ENCODE measurements at places on chromosomes 1 and 21.

DNA sequence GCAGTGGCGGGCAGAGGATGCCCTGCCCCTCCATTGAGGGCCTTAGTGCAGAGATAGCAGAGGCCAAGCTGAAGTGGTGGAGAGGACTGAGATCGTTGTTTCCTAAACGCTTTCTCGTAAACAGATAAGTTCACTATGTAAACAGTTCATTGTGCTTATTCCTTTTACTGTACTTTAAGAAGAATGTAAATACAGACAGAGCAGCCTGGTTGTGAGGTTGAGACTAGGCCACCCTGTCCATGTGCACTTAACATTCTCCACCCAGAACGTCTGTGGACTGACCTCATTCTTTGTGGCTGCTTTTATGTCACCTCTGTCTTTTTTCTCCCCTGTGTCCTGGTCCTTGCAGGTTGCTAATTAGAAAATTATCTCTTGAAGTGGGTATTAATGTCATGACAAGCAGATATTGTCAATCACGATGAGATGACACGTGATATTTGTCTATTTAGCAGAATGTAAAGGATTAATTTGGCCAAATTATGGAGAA lies 8.5 kb downstream of the CENPS start:
- DNase-seq, result peak; percentile 14

DNA sequence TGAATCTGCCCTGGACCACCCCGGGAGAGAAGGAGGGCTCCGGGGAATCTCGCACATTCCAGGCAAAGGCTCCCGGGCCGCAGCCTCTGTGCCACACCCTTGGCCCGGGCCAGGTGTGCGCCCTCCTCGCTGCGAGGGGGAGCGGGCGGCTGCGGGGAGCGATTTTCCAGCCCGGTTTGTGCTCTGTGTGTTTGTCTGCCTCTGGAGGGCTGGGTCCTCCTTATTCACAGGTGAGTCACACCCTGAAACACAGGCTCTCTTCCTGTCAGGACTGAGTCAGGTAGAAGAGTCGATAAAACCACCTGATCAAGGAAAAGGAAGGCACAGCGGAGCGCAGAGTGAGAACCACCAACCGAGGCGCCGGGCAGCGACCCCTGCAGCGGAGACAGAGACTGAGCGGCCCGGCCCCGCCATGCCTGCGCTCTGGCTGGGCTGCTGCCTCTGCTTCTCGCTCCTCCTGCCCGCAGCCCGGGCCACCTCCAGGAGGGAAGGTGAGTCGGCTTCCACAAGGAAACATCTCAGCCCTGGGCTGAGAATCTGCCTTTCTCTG lies at the start of gene LAMC2:
LAMC2 (plus strand) TSS at position 324 of the 550 bp plus-strand sequence; CDS start at position 413, 89 bp downstream.
- peak; percentile 28 for DNase-seq

GRCh38 chr1:2270260-2271100 lies 42.4 kb downstream of the SKI start:
- DNase-seq, result no peak

DNA sequence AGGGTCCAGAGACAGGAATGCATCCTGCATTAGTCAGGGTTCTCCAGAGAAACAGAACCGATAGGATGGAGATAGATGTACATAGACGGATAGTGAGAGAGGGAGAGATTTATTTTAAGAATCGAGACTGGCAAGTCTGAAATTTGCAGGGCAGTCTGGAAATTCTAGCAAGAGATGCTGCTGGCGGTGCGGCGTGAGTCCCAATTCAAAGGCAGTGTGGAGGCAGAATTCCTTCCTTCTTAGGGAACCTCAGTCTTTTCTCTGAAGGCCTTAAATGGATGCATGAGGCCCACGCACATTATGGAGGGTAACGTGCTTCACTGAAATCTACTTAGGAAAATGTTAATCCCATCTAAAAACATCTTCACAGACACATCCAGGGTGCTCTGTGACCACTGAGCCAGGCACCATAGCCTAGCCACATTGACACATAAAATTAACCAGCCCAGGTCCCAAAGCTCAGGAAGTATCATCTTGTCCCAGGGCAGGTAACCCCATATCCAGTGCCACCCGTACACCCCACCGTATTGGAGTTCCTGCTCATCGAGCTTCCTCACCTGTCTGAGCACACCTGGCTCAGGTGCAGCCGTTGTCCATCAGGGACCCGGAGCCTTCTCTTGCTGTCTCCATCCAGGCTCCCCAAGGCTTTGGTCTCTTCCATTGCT lies 9.7 kb upstream of the PKNOX1 start:
- DNase-seq, result no peak

DNA sequence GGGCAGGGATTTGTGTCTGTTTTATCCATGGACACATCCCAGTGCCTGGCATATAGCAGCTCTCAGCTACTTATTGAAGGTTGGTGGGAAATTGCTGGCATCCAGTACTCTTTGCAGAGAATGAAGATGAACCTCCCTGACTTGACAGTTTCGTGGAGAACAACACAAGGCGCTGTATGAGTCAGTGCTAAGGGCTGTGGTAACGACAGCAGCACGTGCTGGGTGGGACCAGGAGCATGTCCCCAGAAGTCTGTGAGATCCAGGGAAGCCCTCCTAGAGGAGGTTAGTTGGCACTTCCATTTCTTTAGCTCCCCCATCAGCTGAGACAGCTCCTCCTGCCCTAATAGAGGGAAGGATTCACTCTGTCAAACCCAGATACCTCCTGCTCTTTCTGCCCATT lies 25.9 kb upstream of the IL19 start:
- DNase-seq, result no peak

DNA sequence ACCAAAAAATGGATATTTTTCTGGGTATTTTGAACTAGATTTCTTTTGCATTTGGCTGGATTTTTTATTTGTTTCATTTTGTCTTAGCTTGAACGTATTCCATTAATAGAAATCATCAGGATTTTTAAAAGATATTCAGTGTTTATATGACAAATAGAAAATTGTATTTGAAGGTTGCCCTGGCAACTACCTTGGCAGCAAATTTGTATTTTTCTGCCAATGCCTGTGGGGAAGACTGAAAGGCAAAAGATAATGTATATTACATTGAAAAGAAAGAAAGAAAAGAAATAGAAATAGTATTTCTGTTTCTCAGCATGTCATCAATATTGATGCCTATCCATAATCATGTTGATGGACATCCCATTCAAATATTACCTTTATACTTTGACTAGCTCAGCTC lies 16.8 kb downstream of the VCAM1 start:
- no peak for DNase-seq

DNA sequence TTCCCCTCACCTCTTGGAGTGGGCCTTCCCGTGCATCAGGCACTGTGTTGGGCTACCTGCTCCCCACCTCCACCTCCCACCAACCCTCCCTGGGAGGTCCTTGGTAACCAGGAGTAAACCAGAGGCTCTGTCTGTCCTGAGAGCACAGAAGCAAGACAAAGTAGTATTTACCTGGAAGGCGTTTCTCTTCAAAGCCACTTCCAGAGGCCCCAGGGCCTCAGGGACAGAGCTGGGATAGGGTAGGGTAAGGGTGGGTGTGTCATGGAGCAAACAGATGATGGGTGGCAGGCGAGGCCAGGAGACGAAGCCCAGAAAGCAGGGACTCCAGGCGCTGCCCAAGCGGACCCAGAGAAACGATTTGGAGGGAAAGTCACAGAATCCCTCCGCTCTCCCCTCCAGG lies 77.2 kb upstream of the TARDBP start:
- no peak for DNase-seq

DNA sequence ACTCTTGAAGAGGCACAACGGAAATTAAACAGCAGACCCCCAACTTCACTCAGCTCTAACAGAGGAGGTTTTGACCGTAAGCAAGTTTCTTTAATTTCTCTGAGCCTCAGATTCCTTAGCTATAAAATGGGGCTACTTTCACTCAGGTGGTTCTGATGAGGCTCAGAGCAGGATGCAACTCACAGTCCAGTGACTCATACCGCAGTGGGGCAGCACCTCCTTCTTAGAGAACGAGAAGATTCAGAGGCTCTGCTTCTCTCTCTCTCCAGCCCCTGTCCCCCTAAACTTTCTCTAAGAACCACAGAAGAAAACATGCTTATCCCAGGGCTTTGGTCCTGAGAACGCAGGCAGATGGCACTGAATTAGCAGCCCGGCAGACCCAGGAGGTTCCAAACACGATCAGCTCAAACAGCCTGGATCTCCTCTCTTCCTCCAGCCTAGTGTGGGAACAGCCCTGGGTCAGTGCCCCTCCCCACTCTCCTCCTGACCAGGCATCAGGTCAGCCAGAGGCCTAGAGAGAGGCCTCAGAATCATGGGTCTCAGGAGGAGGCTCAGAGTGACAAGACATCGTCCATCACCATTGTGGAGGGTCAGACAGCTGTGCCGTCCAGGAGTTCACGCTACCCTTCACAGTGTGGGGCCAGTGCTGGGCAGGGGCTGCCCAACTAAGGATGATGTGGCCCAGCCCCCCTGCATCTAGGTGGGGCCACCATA lies 433.0 kb downstream of the PTPRU start:
- no peak for DNase-seq

- DNase-seq, result peak; percentile 86
Observed at GRCh38 chr1:95388031-95388430, 154.0 kb downstream of the RWDD3 start.

GRCh38 chr1:156376958-156377919 lies 8.2 kb downstream of the RHBG start:
- no peak for DNase-seq

- DNase-seq, result no peak
Observed at GRCh38 chr1:95393434-95393833, 159.4 kb downstream of the RWDD3 start.

DNA sequence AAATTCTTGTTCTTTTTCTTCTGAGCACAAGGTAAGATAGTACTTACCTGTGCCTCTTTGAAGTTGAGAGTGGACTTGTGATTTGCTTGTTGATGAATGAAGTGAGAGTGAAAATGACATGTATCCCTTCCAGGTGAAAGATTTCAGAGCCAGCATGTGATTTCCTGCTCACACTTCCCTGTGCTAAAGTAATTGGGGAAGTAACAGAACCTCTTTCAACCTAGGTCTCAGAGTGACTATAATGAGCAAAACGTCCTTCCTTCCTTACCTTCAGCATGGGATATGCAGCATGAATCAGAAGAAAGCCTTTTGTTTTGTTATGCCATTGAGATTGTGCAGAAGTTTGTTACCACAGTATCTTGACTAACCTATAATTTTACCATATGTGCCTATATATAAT lies 24.6 kb downstream of the RAVER2 start:
- no peak for DNase-seq

- no peak for DNase-seq
Observed at GRCh38 chr1:161052899-161053298, 7.1 kb upstream of the USF1 start.

DNA sequence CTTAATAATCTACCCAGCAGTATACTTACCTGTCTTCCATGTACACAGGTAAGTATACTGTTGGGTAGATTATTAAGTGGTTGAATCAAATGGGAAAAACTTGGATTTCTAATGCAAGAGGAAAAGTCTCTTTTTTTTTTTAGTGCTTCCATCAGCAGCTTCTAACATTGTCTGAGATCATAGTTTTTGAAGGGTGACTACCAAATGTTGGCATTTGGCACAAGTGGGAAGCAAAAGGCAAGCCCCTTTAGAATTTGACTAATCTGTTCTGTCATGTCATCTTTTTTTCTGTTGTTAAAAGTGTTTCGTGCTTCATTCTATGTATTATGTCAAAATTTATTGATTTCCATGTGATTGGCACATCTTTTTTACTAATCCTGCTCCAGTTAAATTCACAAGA lies 547 bp downstream of the FMO1 start:
- DNase-seq, result no peak

DNA sequence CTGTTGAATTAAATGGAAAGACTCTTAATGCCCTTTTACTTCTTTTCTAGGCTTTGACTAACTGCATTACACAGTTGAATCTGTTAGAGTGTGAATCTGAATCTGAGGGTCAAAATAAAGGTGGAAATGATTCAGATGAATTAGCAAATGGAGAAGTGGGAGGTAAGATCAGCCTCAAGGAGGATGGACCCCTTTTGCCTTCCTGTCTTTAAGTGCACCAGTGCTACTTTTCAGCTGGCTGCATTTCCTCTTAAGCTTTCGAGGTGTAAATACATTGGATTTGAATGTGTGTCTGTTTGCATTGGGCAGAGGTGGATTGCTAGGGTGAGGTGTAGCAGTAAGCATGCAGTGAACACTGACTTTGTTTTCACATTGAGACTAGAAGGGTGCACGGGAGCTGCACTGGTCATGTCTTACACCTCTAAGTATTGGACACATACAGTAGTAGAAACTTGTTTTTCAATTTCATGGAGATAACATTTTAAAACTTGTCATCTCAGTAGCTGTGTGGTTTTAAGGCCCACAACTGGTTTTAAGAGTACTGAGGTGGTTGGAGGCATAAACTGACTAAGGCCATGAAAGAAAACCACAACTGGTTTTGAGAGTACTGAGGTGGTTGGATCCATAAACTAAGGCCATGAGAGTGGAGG lies 35.4 kb downstream of the MIA3 start:
- no peak for DNase-seq

DNA sequence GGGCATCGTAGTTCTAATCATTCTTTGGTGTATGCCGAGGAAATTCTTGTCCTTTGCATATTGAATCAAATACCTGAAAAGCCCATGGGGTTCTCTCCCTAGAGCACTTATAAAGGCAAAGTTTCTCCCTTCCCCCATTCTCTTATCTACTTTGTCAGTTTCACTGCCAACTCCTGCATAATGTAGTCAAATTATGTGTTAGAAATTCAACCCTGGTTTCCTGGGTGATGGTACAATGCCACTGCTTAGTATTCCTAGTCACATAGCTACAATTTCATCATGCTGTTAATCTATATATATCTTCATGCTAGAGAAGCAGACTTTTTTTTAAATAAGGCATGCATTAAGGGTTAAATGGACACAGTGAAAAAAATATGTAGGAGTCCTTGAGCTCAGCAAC lies 119.0 kb downstream of the PDE4B start:
- DNase-seq, result no peak

DNA sequence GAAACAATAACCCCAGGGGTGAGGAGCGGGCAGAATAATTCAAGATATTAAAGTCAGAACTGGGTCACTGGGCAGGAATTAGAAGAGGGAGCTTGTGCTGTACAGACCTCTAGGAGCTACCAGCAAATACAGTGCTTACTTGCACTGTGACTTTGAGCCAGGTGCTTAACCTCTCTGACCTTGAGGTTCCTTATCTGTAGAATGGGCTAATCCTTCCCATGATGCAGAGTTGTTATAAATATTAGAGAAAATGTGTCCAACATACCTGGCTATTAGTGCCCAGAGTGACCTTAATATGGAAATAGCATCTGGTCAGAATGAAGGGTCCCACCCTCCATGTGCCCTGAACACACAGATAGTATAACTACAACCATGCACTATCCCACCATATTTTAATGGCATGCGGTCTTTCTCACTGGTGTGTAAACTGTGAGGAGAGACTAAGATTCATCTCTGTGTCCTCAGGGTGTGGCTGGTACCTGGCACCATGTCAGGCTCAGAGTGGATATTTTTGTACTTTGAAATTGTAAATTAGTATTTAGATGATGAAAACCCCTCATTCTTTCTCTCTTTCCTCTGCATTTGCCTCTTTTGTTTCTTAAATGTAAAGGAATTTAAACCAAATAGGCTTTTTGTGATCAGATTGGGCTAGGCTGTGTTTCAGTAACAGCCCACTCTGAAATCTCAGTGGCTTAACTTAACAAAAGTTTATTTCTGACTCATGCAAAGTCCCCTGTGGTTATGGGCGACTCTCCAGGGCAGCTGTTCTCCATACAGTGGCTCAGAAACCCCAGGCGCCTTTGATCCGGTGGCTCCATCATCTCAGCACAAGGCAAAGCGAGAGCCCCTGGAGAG lies 60.0 kb upstream of the ROR1 start:
- no peak for DNase-seq
